NCI-H2081 treated with DMSO at 0.1 percent for 48 hours (cell line): ENCODE measurements at places on chromosomes 2 and 18.

GRCh38 chr18:9885170-9886004, at the start of gene TXNDC2:
TXNDC2 (plus strand) TSS chr18:9885973; CDS start chr18:9886681, 708 bp downstream.
- no peak for DNase-seq

DNA sequence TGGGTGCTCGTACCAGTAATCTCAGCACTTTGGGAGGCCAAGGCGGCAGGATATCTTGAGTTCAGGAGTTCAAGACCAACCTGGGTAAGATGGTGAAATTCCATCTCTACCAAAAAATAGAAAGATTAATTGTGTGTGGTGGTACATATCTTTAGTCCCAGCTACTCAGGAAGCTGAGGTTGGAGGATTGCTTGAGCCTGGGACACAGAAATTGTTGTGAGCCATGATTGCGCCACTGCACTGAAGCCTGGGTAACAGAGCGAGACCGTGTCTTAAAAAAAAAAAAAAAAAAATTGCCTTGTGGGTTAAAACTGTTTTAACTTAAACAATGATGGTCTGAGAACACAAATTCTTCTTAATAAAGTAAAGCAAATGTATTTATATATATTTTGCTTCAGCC, 49.6 kb downstream of the ATP9B start:
- no peak for DNase-seq

GRCh38 chr2:238509903-238510302, 83.2 kb downstream of the ASB1 start:
- DNase-seq: no peak

DNA sequence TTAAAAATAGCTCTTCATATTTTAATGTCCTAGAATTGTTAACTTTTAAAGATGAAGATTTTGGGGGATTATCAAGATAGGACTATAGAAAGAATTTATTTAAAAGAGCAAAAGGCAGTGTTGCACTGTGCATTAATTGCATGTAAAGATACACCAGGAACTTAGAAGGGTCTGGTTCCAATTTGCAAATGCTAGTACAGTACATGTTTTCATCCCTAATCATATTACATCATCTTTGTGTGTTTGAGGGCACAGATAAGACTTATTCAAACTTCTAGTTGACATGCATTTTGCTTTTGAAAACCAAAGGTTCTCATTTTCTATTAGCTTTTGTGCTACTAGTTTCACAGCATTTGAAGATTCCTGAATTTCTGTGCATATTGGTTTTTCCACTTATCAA, 231.7 kb upstream of the LYPD1 start:
- no peak for DNase-seq

- no peak for DNase-seq
These were observed 118.8 kb downstream of the TTC27 start for GRCh38 chr2:32746669-32747068.
